COLO829 (cell line): ENCODE measurements at places on chromosomes 2 and 18.
A peak's percentile ranks its signal among the peaks of the same experiment; 100 is the strongest.

GRCh38 chr18:79889569-79889968 is 61.9 kb downstream of the SLC66A2 start:
- no peak for DNase-seq

DNA sequence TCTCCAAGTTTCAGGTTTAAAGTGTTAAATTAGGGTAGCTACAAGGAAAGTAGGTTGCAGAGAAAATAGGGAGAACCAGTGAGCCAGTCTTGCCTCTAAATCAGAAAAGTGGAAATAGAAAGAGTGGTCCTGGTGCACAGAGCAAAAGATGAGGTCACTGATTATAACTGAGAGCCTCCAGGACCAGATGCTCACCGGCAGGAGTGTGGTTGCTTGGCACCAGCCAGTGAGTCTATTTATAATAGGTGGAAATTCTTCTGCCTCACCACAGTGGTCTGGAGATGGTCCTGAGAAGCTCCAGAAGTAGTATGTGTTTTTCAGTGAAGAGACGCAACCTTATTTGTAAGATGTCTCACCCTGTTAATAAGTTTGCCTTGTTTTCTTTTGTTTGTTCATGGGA is 373.9 kb upstream of the KCNJ3 start:
- DNase-seq = no peak

- DNase-seq = no peak
Measured at GRCh38 chr2:240686460-240686859, 3.8 kb upstream of the AQP12B start.

DNA sequence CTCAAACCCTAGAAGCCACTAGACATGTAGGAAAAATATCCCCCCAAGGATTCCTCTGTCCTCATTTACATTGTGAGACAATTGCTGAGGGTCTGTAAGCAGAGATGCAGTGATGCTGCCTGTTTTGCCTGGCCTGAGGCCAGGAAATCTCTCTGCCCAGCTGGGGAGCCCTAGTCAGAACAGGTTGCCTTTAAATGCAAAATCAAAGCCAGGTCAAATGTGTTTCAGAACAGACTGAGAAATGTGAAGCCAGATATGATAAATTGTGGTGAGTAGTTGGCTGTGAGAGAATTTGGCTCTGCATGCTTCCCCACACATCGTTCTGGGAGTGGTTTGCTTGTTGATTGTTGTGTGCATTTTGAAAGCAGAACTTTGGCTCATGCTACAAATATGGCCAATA is 38.4 kb upstream of the NXPH2 start:
- DNase-seq = no peak

DNA sequence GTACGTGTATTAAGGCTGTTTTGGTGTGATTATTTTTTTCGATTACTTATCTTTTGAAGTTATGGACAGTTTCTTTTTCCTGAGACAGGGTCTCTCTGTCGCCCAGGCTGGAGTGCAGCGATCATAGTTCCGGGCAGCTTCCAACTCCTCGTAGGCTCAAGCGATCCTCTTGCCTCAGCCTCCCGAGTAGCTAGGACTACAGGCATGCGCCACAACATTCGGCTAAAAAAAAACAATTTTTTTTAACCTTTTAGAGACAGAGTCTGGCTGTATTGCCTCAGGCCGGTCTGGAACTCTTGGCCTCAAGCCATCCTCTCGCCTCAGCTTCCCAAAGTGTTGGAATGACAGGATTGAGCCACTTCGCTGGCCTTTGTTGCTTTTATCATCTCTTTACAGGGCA is 945 bp downstream of the HAT1 start:
- peak; percentile 11 for DNase-seq

DNA sequence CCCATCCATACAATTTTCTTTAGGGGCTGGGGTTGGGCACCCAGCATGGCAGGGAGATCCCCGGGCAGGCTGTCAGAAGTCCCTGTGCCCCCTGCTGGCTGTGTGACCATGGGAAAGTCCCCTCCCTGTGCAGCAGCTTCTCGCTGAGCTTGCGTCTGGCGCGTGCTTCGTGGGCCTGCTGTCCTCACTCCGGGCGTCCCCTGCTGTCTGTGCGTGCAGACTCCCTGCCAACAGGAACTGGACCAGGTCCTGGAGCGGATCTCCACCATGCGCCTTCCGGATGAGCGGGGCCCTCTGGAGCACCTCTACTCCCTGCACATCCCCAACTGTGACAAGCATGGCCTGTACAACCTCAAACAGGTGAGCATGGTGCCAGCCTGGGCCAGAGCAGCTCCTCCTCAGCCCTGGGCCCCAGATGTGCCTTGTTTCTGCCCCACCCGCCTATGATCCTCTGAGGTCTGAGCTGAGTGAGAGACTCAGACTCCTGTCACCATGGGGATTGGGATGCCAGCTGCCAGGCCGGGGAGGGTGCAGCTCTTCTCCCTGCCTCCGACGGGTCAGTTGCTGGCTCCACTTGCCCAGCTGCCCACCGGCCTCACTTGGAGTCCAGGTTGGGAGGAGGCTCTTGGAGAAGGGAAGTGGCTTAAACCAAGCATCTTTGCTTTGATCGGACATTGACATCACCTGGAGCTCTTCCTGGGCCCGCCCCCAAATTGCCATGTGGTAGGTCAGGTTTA is 28.6 kb downstream of the IGFBP2 start:
- DNase-seq = no peak

GRCh38 chr2:56505885-56506284 is 322.1 kb downstream of the CCDC85A start:
- no peak for DNase-seq

DNA sequence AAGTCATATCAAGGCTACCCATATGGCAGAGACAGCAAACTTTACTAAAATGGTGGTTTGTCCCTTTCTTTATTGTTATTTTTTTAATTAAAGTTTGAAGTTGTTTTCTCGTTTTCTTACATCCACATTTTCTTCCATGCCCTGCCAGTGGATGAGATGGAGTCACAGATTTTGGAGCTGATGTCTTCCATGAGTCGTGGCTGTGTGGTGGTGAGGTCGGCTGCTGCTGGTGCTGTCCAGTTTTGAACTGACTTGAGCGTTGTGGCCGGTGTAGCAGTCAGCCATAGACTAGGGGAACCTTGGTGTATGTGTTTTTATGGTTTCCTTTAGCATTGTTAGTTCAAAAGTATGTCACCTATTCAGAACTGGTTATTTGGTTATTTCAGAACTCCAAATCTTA is 182.8 kb downstream of the SH3RF3 start:
- no peak for DNase-seq

- DNase-seq = no peak
Measured at GRCh38 chr18:79538635-79539034, 141.0 kb upstream of the CTDP1 start.

DNA sequence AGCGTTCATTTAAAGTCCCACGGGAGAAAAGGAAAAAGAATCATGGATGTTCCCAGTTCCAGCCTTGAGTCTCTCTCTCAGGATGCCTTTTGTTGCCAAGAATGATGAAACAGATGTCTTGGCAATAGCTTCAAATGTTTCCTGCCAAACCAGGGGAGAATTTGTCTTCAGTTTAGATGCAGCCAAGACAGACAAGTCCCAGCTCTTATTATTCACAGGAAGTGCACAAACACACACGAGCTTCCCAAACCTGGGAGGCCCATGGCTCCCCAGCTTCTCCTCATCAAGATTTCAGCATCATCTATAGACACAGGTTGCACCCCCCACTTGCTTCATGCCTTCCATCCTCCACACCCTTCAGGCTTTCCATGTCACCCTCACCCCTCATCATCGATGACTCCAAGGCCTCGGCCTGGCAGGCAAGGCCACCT is 45.9 kb downstream of the HS1BP3 start:
- DNase-seq = no peak

- DNase-seq = peak; percentile 33
Measured at GRCh38 chr2:4354678-4355077, 651.3 kb downstream of the DCDC2C start.
